ENCODE measurements at places on chromosomes 2 and 18. TPM values are rescaled to one million over a fixed set of nuclear protein-coding genes. Genes with fewer than 3 reads are reported as not detected.

- no peak for DNase-seq
These were observed 12.3 kb downstream of the GYPC start for GRCh38 chr2:126668254-126668653.

GRCh38 chr2:168320267-168320666 is 72.9 kb upstream of the STK39 start:
- no peak for DNase-seq

The FAM237A gene
- not detected for total RNA-seq

GRCh38 chr2:231318436-231318835 is 77.1 kb upstream of the B3GNT7 start:
- DNase-seq, result no peak

DNA sequence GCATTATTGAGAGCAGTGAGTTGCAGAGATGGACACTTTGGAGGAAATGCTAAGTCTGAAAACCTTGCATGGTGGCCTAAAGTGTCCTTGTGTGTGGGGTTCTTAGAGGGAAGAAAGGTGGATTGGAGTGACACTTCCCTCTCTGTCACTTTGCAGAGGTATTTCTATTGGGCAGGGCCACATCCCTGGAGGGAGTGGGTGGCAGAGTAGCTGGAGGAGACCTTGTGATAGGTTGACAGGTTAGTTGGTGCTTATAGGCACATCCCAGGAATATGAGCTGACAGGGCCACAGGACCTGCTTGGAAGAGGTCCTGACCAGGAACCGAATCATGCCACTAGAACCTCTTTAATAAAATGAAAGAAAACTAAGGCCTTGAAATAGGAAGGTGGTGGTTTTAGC is 972 bp upstream of the IGFBP5 start:
- DNase-seq, result no peak

DNA sequence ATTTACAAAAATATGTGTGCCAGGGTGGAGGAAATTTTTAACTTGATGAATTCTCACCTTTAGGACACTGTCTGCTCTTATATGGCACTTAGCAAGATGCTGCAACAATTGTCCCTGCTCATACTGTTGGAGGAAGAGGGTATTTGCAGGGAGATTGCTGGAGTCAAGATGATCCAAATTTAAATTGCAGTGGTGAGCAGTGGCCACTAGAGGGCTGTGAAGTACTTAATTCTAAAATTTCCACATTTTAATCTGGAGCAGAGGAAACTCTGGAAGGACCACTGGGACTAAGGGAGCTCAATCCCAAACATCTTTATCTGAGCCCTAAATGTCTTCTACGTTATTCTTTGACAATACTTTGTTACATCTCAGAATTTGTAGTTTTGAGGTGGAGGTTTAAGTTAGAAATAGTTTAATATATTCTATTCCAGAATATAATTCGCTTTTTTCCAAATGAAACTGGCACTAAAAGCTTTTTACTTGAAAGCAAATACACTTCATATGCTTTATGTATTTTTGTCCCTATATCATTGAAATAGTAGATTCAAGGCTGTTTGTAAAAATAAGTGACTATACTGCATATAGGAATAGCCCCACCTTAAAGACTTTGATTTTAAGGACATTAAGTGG is 33.0 kb upstream of the PTH2R start:
- DNase-seq, result peak; percentile 37

GRCh38 chr2:80255918-80256781 is 48.4 kb downstream of the LRRTM1 start:
- peak; percentile 17 for DNase-seq

DNA sequence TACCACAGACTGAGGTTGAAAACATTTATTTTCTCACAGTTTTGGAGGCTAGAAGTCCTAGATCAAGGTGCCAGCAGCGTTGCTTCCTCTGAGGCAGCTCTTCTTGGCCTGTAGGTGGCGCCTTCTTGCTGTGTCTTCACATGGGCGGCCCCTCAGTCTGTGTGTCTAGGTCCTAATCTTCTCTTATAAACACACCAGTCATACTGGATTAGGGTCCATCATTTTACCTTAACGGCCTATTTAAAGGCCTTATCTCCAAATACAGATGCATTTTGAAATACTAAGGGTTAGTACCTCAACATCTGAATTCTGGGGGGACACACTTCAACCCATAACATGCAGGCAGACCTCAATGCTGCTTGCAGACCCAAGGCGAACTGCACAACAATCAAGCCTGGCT is 4.4 kb upstream of the RMC1 start:
- peak; percentile 55 for DNase-seq

DNA sequence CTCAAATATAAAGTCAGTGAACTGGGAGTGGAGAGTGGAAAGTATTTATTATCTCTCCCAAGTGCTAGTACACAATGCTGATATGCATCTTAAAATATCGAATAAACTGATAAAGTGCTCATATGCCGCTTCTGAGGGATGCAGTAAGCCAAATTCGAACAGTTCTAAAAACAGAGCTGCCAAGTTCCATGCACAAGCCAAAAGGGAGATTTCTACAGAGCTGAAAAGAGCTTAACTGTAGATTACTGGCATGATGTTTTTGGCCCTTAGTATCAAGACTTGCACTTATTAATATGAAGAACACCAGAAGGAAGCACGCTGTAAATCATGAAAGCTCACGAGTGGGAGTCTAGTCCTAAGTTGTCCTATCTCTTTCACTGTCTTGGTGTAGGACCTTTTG is 7.9 kb downstream of the TMEFF2 start:
- no peak for DNase-seq

- DNase-seq, result peak; percentile 0
These were observed 96.6 kb upstream of the CTDP1 start for GRCh38 chr18:79582978-79583377.

GRCh38 chr2:66665124-66665984 is 230.4 kb downstream of the MEIS1 start:
- no peak for DNase-seq

DNA sequence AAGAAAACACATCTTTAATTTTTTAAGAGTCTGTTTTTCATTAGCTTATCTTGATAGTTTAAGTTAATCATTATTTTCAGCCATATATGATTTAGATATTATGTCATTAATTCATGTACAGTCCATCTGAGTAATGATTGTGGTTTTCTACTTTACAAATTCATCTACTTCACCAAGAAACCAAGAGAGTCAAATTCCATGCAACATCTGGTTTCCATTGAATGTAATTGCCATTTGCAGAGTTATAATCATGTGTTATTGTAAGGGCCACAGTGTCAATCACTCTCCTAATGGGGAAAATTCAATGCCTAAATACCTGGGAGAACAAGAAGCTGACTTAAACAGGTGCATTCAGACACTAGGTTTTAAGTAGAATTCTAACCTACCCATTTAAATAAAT is 217.2 kb upstream of the OSR1 start:
- no peak for DNase-seq

- peak; percentile 64 for DNase-seq
These were observed 25.3 kb upstream of the STAM2 start for GRCh38 chr2:152200565-152201465.

DNA sequence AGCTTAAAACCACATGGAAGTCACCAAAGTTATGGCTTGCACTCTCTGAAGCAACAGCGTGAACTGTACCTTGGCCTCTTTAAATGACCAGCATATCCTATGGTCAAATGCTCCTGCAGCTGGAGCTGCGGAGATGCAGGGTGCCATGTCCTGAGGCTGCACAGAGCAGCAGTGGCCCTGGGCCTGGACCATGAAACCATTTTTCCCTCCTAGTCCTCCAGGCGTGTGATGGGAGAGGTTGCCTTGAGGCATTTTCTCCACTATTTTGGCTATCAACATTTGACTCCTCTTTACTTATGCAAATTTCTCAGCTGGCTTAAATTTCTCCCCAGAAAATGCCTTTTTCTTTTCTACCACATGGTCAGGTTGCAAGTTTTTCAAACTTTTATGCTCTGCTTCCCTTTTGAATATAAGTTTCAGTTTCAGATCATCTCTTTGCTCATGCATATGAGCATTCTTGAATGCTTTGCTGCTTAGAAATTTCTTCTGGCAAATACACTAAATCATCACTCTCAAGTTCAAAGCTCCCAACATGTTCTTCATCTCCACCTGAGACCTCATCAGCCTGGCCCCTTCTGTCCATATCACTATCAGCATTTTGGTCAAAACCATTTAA is 82.9 kb upstream of the TMEFF2 start:
- DNase-seq, result no peak

DNA sequence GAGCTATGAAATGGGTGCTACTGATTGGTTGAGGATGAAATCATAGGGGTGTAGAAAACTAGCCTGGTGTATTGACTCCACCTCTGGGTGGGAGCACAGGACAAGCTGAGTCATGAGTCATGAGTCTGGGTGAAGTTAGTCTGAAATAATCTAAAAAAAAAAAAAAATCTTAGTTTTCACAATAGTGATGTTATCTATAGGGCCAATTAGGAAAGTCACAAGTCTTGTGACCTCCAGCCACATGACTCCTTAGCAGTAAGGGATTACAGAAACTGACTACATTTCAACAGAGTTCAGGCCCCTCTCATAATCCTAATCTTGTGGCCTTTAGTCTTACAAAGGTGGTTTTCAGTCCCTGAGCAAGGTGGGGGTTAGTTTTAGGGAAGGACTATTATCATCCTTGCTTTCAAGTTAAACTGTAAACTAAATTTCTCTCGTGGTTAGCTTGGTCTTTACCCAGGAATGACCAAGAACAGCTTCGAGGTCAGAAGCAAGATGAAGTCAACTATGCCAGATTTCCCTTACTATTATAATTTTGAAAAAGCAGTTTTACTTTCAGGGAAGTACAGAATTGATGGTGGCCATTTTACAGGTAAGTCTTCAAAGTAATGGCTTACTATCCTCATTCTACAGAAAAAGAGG is 338.0 kb upstream of the GYPC start:
- DNase-seq, result no peak

DNA sequence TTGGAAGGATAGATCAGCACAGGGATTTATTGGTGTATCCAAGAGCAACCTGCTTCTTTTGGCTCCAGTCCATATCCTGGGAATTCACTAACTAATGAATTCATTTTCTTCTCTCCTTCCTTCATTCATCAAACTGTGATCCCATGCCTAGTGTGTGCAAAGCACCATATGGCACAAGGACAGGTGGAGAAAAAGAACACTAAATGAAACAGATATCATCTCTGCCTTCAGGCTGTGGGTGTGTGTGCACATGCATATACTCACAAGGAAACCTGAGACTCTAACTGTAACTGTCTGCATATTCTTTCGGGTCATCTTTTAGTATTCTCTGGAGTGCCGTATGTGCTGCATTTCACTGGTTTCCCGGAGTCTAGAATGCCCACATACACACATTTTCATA is 20.2 kb downstream of the TNP1 start:
- DNase-seq, result no peak

GRCh38 chr2:129894616-129895015 is 84.8 kb upstream of the RAB6C start:
- DNase-seq, result no peak

Measured in thyroid gland (tissue), 4 donors.